Muscle of arm (tissue), 14 donors: ENCODE measurements at places on chromosomes 3 and 15. TPM values are rescaled to one million over a fixed set of nuclear protein-coding genes. Genes with fewer than 3 reads are reported as not detected.

DNA sequence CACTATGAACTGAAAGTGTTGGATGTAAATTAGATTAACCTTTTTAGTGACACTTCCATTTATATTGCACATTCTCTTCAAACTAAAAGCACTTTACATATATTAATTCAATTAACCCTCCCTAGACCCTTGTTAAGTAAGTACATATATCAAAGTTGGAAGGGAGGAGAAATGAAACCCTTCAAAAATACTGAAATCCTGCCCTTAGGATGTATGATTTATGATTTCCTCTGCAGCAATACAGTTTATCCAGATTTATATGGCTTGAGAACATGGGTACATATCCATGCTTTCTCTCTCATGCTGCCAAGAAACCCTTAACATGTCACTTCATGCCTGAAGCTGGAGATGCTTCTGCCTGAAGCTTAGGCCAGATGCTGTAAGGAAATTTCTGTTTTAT is 11.0 kb downstream of the CLSTN2 start:
- DNase-seq, result no peak

DNA sequence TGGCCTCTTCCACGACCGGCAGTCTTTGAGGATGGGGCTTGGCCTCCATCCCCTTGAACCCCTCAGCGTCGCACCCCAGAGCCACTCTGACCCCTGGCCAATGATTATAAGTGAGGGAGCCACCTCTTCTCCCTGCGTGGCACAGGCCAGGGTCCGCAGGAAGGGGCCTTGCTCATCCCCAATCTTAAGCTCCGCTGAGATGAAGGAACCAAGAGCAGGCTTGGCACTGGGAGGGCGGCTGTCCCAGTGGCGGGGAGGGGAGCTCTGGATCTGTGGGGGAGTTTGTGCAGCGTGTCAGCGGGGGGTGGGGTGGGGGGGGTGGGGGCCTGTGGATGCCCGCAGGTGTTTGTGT is 13.8 kb upstream of the ADPGK start:
- no peak for DNase-seq

GRCh38 chr15:69703532-69704187 is 251.0 kb downstream of the RPLP1 start:
- no peak for DNase-seq

DNA sequence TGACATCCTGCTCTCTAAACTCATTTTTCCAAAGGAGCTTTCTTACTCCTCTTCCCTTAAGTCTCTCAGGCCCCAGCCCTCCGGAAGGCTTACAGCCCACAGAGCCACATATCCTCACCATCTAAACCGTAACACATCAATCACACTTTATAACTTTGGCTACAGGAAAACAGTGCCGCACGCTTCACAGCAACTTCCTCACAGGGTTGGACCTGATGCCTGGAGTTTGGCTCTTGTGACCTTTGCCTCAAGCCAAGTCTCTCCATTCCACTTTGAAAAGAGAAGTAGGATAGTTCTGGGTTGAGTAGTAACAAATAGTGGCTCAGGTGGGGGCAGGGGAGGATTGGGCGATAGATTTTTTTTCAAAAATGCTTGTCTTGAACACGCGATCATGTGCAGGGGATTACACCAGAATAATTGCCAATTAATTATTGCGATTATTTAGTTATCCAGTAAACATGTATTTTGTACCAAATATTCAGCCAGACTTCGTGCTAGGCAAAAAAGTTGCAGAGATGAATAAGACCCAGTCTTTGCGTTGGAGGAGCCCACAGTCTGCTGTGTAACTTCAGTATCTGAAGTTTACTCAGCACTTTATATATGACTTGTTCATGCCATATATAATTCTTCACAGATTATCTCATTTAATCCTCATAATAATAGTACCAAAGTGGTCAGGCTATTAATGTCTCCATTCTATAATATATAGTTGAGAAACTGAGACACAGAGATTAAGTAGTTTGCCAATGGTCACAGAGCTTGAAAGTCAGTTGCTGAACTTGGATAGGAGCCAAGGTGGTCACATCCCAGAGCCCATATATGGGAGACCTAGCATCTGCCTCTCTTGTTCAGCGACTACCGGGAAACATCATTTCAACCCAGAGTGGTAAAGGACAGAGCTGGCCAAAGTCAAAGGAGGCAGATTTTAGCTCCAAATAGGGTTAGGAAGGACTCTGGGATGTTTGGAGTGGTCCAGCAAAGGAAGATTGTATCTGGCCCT is 2.4 kb upstream of the ETV5 start:
- no peak for DNase-seq

OCA2 gene
- 4.6 TPM for polyA plus RNA-seq

DNA sequence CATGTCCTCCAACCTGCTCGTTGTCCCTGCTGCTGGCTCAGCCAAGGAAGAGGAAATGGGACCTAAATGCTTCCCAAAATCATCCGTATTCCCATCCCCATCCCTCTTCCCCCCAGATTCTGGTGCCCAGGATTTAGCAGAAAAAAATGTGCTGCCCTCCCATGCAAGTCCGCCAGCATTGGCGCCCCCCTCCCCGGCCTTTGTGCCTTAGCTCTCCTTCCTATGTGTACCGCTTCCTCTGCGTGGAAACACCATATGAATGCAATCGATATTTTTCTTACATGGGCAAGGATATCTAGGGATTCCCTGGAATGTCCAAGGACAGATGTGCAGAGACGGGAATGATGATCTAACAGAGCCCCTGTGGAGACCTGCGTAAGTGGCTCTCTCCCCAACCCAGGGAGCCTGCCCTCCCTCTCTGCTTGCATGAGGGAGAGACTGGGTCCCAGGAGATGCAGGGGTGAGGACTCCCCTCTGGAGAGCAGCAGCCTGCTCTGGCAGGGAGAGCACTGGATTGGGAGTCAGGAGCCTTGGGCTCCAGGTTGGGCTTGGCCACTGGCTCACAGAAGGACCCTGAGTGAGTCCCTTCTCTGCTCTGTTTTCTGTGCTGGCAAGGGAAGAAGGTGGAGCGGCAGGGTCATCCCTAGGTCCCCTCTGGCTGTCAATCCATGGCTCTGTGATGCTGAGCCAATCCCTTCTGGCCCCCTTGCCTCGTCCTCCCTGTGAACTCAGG is 227.2 kb downstream of the XXYLT1 start:
- DNase-seq, result no peak

DNA sequence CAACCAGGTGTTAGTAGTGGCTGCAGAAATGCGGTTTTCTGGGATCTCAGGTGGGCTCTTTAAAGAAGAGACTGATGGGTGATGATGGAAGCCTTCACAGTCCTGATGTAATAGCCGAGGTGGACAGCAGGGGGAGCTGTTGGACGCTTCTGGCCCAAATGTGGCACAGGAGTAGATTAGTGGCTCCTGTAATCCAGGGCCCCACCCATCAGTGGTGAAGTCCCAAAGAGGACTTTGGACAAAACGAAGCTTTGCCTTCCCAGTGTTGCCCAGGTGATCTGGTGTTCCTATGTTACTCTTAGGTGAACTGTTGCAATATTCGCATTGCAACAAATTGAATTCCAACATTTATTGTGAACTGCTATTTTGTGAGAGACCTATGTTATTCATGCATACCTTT is 31.8 kb upstream of the MYZAP start:
- no peak for DNase-seq

DNA sequence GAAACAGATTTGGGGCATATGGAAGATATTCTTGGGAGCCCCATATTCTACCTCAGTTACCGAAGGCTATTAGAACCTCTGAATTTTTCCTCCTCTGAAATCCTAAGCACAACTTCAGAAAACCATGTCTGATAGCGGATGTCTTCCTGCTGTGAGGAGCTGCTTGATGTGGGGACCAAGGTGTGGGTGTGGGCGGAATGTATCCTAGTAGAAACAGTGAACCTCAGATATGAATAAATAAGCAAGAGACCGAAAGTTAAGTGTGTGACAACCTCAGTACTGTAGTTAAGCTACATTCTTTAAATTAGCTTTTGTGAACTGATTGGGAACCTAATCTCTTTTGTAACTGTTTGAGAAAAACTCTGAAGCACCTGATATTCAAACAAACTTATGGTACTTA is 46.9 kb downstream of the SENP2 start:
- DNase-seq, result no peak

- DNase-seq, result no peak
These were observed 1.3 kb upstream of the TRIM59 start for GRCh38 chr3:160450846-160451245.

GRCh38 chr3:35200056-35200455 is 439.3 kb upstream of the ARPP21 start:
- DNase-seq, result no peak

- DNase-seq, result no peak
These were observed 80.2 kb downstream of the BFSP2 start for GRCh38 chr3:133479895-133480669.

DNA sequence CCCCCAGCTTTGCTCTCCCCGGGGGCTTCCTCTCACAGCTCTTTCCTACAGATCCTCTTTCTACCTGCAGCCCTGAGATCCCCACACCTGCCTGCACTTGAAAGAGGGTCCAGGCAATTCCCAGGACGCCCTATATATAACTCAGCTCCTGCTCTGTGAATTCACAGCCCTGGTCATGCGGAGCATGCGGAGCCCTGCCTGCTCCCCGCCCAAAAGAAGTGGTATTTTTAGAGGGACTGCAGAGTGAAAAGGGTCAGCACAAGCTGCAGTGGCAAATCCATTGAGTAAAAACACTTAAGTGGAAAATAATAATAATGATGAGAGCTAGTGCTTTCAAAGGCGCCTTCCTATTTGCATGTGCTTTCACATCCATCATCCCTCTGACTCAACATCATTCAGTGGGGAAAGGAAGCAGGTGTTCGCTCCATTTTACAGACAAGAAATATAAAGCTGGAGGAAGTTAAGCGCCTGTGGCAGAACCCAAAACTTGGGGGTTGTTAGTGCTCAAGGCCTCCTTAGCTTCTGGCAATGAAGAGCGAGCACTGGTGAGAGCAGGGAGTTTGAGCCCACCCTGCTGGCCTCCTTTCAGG is 76.3 kb upstream of the LIPC start:
- DNase-seq, result no peak
